H54 (cell line): ENCODE measurements at places on chromosomes 6 and 20.
A peak's percentile ranks its signal among the peaks of the same experiment; 100 is the strongest.

DNA sequence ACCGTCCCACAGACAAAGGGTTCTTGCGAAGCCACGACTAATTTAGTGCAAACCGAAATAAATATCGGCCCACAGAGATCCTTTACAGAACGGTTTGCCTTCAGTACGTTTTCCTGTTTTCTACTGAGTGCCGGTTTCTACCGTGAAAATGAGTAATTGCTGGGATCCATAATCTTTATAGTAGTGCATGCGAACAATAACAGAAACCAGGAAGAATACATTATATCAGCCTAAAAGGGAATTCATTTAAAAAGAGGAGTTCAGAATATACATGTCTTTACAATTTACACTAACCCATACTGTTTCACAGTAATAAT is 292 bp upstream of the MTCL3 start:
- DNase-seq: no peak

DNA sequence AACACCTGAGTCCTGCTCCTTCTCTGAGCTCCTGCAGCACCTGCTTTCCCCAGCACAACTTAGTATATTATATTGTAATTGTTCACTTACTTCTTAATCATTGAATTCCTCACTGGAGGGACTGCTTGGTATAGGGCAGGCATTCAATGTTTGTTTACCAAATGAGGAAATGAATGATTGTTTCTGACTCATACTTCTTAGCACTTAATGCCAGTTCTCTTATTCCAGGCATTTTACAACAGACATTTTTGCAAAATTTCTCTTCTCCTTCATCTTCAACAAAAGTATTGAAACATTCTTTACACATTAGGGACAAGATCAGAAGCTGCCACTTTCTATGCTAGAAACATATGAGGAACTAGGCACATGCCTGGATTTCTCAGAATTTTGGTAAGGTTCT is 119.4 kb downstream of the TBX18 start:
- no peak for DNase-seq

GRCh38 chr20:50036703-50037102 is 53.9 kb downstream of the SNAI1 start:
- no peak for DNase-seq

GRCh38 chr6:147741389-147741788 is 232.9 kb downstream of the SAMD5 start:
- DNase-seq: no peak

DNA sequence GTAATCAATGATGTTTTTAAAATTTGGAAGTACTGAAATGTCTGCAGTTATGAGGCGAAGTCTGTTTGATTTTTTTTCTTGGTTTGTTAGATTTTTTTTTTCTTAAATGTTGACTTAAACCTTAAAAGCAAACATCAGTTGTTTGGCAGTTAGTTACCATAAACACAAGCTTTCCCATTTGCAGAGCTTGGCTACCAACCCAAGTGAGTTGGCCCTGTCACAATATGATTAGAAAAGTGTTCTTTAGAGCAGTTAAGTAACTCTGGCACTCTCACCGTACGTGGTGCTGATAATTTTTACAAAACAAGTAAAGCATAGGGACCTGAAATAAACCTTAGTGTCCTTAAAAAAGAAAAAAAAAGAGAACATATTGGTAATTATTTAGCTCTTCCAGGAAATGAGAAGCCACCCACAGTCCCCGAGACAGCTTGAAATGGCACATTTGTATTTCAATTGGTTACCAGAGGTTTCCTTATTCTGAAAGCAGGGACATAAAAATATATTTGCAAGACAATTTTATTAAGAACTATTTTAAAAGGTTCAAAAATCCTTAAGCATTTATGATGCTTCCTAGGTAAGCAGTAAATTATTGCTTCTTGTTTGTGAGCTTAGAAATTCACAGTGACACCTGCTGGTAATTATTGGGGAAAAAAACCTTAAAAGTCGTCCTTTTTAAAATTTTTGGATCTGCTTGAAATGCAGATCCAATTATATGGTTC is 3.9 kb downstream of the HEY2 start:
- DNase-seq: no peak

- DNase-seq: no peak
Observed at GRCh38 chr20:52476074-52476750, 284.6 kb upstream of the ZFP64 start.

DNA sequence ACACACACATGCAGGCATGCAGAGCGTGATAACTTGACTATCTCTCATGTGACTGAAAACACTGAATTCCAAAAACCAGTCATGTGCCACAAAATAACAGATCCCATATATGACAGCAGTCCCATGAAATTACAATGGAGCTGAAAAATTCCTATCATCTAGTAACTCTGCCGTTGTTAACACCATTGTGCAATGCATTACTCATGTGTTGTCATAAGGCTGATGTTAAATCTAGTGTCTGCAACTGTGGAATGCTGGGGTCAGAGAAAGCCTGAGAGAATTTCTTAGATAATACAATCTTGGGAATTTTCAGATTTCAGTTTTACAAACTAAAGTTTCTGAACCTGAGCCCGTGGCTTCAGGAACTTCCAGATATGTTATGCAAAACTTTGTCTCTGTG is 70.2 kb downstream of the LYRM4 start:
- peak; percentile 42 for DNase-seq

DNA sequence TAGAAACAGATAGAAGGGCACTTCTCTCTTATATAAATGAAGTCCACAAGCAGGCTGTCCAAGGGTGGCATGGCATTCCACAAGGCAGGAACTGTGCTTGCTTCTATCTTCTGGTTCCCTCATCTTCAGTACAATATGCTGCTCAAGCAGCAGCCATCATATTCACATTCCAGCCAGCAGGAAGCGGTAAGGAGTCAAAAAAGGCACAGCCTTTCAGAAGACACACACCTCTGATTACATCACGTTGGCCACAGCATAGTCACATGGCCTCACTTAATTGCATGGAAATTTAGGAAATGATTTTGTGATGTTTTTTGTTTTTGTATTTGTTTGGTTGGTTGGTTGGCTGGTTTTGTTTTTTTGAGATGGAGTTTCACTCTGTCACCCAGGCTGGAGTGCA is 19.0 kb downstream of the REM1 start:
- peak; percentile 50 for DNase-seq

- DNase-seq: no peak
Observed at GRCh38 chr20:15627501-15627903, 945.7 kb downstream of the KIF16B start.
